ENCODE measurements at places on chromosomes 7 and 10. TPM values are rescaled to one million over a fixed set of nuclear protein-coding genes. Genes with fewer than 3 reads are reported as not detected.

Gene CYP3A7
- polyA plus RNA-seq: 0.46 TPM

Gene HKDC1
- polyA plus RNA-seq: 16.7 TPM

GRCh38 chr7:48454750-48455192 lies 283.5 kb downstream of the ABCA13 start:
- DNase-seq: no peak

- DNase-seq: no peak
Observed at GRCh38 chr7:24971333-24972165, 8.4 kb downstream of the OSBPL3 start.

Gene PTF1A
- not detected for polyA plus RNA-seq

- DNase-seq: no peak
Observed at GRCh38 chr7:151689196-151689971, 169.7 kb upstream of the RHEB start.

GRCh38 chr10:123681285-123681684 lies 15.1 kb downstream of the GPR26 start:
- no peak for DNase-seq

- DNase-seq: no peak
Observed at GRCh38 chr10:102517553-102517952, 13.8 kb downstream of the SUFU start.

Gene COL1A2
- 703 TPM for polyA plus RNA-seq

Gene ZNF485
- 4.9 TPM for polyA plus RNA-seq

GRCh38 chr10:118792526-118792925 lies 37.8 kb upstream of the CACUL1 start:
- DNase-seq: no peak

DNA sequence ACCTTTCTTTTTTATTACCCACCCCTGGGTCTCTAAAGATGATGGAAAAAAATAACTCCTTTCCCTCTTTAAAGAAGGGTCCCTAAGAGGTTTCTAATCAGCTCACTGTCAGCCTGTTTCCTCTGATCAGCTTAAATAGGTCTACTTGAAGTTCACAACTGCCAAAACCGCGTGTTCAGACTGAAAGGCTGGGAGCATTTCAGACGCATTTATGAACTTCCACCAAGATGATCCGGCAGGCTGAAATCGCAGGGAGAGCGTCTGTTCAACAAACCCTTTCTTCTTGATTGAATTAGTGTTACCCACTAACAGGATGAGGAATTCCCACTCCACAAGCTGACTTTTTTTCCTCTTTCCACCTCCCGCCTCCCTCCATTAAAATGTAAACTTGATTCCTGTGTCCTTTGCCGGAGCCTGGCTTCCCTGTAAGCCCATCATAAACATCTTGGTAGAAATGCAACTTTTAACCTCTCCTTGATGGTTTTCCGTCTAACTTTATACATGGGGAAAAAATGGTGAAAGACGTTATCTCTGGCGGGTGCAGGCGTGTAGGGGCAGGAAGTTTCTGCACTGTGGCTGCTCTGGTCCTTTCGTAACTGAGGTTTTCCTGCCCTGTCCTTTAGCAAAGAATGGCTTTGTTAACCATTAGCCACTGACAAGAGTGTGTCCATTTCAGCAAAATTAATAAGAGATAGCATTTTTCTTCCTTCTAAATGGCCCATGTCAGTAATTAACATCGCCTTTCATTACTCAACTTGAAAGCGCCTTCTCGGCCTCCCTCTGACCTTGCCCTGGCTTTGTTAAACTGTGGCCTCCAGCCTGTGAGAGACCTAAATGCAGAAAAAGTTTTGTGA lies 130.7 kb downstream of the BAMBI start:
- no peak for DNase-seq

GRCh38 chr7:11208883-11209465 lies 235.3 kb downstream of the PHF14 start:
- no peak for DNase-seq
